ENCODE measurements at places on chromosomes 1 and 21.

DNA sequence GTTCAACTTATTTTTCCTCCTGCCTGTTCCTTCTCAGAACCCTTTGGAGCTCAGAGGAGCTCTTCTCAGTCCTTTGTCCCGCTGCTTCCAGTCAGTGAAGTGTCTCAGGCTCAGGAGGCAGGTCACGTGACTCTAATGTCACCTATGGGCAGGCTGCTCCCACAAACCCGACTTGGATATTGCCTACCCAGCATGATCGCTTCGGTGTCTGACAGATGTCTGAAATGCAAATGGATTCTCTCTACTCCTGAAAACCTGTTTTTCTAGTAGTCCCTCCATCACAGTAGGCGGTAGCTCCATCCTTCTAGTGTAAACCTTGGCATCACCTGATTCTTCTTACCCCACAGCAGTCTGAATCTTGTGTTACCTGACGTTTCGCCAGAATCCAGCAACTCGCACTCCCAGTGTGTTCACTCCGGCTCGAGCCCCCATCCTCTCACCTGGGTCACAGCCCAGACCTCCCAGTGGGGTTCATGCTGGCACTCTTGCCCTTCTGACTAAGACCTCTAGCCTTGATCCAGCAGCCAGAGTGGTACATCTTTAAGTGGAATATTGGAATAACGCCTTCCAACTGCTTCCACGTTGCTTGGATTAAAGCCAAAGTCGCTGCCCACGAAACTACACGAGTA lies 5.4 kb downstream of the PADI6 start:
- no peak for DNase-seq

DNA sequence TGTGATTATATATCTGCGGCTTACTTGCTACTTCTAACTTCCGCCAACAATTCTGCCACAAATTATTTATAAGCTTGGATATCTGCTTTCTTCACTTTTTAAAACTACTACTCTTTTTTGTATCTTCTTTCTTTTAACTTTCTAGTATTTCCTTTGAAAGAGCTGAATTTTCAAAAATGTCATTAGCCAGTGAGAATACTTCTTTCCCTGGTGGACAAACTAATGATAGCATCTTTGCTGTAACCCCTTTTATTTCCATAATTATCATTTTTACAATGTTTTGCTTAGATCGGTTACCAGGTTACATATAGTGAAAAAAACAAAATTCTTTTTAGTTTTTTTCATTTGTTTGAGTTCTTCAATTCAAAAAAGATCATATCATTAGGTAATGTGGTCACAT lies 355.9 kb upstream of the ADGRL4 start:
- no peak for DNase-seq

DNA sequence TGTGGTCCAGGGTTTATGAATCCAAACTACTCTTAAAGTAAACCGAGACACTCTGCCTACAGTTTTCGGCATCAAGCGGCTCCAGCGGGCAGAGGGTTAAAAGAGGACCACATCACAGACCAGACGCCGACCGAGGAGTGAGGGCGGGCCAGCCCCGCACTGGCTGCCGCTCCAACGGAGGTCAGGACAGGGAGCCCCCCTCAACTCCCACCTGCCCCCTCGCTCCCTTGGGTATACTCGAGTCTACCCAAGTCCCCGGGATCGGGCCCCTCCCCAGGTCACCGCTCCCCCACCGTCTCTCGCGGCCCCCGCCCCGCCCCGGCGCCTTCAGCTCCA lies 312 bp downstream of the ARNT start:
- no peak for DNase-seq

GRCh38 chr1:65090406-65090805 lies 57.6 kb upstream of the AK4 start:
- DNase-seq: no peak

DNA sequence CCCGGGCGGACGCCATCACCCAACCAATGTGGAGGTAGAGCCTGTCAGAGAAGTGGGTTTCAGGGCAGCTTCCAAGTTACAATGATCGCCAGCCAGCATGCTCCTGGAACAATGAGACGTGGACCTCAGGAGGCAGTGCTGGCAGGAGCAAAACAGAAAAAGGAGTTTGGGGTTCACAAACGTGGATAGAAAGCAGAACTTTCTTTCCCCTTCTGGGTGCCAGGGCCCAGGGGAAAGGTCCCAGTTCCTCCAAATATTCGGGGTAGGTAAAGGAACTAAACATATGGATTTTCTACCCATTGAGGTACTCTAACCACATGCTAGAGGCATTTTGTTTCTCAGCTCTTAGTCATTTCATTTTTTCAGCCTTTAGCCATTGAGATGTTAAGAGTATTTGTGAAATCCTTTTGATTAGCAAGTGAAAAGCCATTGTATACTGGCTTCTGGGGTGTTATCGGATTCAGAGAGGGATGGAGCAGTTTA lies 488.4 kb upstream of the ADGRL2 start:
- no peak for DNase-seq

GRCh38 chr1:228020686-228021354 lies 14.0 kb downstream of the WNT3A start:
- DNase-seq: no peak

DNA sequence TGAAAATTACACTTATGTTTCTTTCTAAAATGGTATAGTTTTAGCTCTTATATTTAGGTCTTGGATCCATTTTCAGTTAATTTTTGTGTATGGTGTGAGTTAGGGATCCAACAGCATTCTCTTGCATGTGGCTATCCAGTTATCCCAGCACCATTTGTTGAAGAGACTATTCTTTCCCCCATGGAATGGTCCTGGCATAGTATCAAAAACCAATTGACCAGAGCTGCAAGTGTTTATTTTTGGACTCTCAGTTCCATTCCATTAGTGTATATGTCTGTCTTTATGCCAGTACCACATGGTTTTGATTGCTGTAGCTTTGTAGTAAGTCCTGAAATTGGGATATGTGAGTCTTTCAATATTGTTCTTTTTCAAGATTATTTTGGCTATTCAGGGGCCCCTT lies 14.3 kb downstream of the TTLL10 start:
- DNase-seq: no peak

DNA sequence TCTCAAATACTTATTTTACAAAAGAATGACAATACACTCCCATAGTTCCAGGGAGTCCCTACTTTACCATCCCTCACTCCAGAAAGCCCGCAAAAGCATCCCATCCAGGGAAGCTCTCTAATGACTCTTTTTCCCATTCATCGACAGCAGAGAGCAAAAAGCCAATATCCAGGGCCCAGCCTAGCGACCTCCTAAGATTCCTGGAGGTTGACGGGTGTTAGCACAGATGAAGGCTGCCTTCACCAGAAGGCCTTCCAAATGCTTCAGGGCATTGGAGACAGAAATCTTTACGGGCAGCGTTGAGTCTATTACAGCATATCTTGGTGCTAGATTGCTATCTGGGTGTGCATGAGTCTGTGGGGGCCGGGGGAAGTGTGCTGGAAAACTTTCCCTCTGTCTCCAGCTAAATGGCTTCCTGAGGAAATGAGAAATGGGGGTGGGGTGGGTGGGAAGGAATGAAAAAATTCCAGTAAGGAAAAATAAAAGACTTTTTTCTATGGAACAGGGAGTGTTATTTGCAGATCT lies 136.6 kb downstream of the PROX1 start:
- DNase-seq: no peak
